ENCODE measurements at places on chromosomes 4 and X. TPM values are rescaled to one million over a fixed set of nuclear protein-coding genes. Genes with fewer than 3 reads are reported as not detected.
A peak's percentile ranks its signal among the peaks of the same experiment; 100 is the strongest.

Gene GLUD2
- total RNA-seq: 1.6 TPM

Gene ADAD1
- not detected for total RNA-seq

Gene ADH1A
- total RNA-seq: not detected

Gene CFAP47
- not detected for total RNA-seq

Gene CBR4
- total RNA-seq: 16.7 TPM

Gene TCEANC
- 1.3 TPM for total RNA-seq

Gene POU3F4
- not detected for total RNA-seq

Gene H2BW2
- not detected for total RNA-seq

Gene POLN
- 2.1 TPM for total RNA-seq

Gene GAGE2A
- not detected for total RNA-seq

Gene PDZD4
- 0.10 TPM for total RNA-seq

Gene MAGEC1
- total RNA-seq: not detected

Gene KCND1
- 0.78 TPM for total RNA-seq

Gene XAGE2
- not detected for total RNA-seq

Gene HTN3
- total RNA-seq: not detected

Gene MAB21L2
- total RNA-seq: 0.70 TPM

- no peak for DNase-seq
Observed at GRCh38 chrX:40950546-40950945, 134.7 kb upstream of the USP9X start.

- DNase-seq: no peak
Observed at GRCh38 chrX:32987142-32987541, 224.2 kb downstream of the DMD start.

- no peak for DNase-seq
Observed at GRCh38 chrX:45849261-45849862, 648.7 kb upstream of the DIPK2B start.

DNA sequence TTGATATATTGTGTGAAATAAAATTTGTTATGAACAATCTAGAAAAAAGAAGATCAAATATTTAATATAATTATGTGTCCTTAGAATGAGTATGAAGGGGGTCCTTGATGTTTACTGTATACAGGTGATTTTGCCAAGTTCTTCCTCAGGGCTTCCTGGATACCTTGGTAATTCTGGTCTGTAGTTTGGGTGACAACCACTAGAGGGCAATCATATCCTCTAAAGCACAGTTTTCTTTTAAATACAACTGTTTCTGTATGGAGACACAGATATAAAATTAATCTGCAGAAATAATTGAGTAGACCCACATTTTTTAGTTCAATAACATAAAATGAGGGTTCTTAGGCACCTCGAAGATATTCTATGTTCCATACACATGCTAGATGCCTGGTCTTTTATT is 157.7 kb downstream of the SPANXN1 start:
- DNase-seq: peak; percentile 9

DNA sequence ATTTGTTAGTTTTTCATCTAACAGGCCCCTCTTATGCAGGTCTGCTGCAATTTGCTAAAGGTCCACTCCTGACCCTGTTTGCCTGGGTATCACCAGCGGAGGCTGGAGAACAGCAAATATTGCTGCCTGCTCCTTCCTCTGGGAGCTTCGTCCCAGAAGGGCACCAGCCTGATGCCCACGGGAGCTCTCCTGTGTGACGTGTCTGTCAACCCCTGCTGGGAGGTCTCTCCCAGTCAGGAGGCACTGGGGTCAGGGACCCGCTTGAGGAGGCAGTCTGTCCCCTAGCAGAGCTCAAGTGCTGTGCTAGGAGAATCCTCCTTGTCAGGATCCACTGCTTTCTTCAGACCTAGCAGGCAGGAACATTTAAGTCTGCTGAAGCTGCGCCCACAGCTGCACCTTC is 30.5 kb downstream of the ATRX start:
- no peak for DNase-seq

GRCh38 chr4:5979981-5980380 is 38.2 kb downstream of the C4orf50 start:
- no peak for DNase-seq

GRCh38 chrX:24277405-24277804 is 36.5 kb downstream of the SUPT20HL2 start:
- DNase-seq: no peak

- no peak for DNase-seq
Observed at GRCh38 chr4:106707776-106708463, 328.2 kb downstream of the DKK2 start.

DNA sequence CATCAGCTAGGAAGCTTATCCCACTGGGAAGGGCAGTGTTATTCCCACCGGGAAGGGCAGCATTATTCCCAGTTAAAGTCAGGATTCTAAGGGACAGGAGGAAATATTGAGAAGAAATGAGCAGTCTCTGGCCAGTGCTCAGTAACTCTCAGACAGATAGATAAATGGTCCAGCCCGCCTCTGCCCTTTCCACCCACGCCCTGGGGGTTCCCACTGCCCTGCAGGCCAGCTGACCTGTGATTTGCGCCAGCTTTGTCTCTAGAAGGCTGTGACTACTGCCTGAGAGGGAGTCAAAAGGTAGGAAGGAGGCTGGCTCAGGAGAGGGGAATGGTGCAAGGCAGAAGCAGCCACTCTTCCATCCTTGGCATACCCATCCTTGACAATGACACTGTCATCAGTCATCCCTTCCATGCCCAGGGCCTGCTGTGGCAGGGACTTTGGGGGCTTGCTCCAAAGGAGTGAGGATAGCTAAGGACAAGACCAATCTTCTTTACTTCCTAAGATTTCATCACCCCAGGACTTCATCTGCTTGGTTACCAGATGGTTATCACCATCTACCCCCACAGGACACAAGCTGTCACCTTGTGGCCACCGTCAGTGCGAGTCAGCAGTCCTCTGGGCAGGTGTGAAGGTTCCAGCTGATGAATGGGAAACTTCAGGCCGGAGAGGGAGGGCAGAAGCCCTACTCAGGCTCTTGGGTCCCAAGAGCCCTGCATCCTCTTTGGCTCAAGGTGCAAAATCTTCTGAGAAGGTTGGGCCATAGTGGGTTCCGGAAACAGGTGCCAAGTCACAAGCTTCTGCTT is 49.5 kb downstream of the SEPSECS start:
- no peak for DNase-seq

GRCh38 chr4:37453999-37454800 is 209.7 kb downstream of the NWD2 start:
- DNase-seq: no peak

GRCh38 chrX:15413101-15413500 is 28.9 kb upstream of the VEGFD start:
- DNase-seq: no peak

DNA sequence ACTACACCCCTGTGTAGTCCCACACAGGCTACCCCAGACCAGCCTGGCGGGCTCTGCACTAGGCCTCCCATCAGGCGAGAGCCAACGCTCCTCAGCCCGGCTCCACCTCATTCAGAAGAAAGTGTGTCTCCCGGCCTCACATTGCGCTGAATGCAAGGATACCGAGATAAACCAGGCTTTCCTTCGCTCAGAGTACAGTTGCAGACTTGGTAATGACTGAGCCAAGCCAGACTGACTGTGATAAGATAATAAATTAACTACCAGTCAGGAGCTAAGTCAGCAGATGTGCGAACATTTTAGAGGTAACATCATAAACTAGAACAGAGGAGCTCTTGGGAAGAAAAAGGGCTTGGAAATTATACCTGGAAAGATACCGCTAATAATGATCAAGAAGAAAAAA is 397.6 kb downstream of the TRIML1 start:
- DNase-seq: no peak

- peak; percentile 36 for DNase-seq
Observed at GRCh38 chr4:20456407-20456806, 204.7 kb downstream of the SLIT2 start.

DNA sequence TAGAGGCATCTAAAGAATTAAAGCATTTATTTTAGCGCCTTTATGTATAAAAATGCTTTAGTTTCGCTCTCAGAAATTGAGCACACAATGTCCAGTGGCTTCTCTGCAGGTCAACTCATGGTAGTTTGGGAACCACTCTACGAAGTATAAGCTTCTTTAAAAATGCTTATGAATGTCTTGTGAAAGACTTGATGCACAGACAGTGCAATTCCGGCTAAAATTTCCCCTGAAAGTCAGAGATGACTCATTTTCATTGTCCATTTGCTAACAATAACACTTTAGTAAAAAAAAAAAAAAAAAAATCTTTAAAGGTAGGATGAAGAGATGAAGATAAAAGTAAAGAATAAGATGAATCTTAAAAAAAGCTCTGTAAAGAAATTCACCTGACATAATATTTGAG is 117.2 kb downstream of the PDHA2 start:
- DNase-seq: no peak

- DNase-seq: no peak
Observed at GRCh38 chr4:15811703-15812337, 33.7 kb downstream of the CD38 start.

DNA sequence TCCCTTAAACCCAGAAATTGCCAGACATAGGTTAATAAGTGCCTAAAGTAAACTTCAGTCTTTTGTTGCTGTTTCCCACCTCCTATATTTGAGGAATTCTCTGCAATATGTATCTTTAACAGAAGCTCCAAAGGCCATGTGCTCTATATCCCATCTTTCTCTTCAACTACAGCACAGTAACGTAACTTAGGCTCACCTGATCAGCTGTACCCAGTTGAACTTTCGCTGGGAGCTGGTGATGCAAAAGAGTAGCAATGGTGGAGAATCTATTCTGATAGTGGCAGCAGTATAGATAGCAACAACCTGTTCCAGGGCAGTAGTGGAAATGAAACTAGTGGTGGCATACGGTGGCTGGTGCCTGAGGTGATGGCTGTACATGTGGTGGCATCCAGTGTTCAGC is 33.2 kb upstream of the YTHDC1 start:
- DNase-seq: no peak

DNA sequence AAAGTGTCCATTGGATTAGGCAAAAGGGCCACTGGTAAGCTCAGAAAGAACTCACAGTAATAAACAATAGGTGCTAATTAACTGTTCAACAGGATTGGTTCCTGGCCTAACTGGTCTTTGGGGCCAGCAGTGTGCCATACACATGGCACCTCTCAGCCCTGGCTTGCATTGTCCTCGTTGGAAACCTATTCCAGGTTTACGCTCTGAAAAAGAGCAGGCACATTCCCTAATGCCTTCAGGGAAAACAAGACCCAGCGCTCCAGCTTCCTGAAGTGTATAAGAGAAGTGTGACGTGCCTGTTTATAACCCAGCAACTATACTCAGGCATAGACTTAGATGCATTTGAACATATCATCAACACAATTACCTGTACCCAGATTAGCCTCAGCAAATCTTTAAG is 51.9 kb upstream of the RBM47 start:
- no peak for DNase-seq

- DNase-seq: peak; percentile 60
Observed at GRCh38 chr4:82948647-82949204, 48.2 kb downstream of the THAP9 start.

GRCh38 chrX:15059474-15059873 is 186.3 kb downstream of the MOSPD2 start:
- no peak for DNase-seq

- DNase-seq: no peak
Observed at GRCh38 chrX:143058120-143058519, 32.4 kb downstream of the SPANXN4 start.

GRCh38 chr4:38759113-38759789 is 23.5 kb downstream of the TLR10 start:
- DNase-seq: peak; percentile 22

- no peak for DNase-seq
Observed at GRCh38 chr4:127936974-127937373, 28.0 kb downstream of the MFSD8 start.

GRCh38 chr4:10046471-10046870 is 25.2 kb upstream of the SLC2A9 start:
- no peak for DNase-seq

- DNase-seq: peak; percentile 47
Observed at GRCh38 chr4:10089346-10089745, 27.3 kb downstream of the WDR1 start.

GRCh38 chrX:8721536-8721935 is 10.4 kb downstream of the ANOS1 start:
- DNase-seq: no peak

- DNase-seq: no peak
Observed at GRCh38 chrX:54994668-54995351, 822 bp upstream of the PFKFB1 start.

- no peak for DNase-seq
Observed at GRCh38 chr4:37728064-37728463, 41.9 kb upstream of the RELL1 start.

GRCh38 chr4:81562093-81562492 is 90.4 kb upstream of the RASGEF1B start:
- DNase-seq: no peak

DNA sequence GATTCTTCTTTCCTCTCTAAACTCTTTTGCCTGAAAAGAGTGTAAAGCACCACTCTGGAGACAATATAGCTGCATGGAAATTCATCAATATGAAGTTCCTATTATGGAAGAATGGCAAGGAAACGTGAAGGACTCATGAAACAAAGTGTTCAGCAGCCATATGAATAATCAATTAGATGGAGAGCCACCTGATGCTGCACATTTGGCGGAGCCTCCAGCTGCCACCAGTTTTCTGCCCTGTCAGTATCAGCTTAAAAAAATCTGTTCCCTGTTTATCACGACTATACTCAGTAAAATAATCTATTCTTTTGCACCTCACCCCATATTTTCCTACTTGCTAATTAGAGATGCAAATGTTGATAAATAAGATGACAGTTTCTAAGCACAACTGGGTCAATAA is 276.0 kb downstream of the UNC5C start:
- no peak for DNase-seq

DNA sequence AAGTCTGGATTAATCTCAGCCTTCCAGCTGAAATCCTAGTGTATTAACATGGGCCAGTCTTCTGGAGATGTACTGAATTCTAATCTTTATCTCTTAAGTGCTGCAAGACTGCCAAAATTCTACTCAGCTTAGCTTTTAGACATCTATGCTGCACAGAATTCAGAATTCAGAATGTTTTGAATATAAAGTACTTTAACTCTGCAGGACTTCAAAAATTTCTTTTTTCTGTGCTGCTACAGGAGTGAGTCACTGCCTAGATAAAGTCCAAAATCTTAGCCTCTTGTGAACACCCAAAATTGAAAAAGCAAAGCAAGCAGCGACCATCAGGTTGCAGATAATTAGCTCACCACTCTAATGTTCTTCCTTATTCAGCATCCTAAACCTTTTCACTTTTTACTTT is 1092.6 kb upstream of the PCDH10 start:
- no peak for DNase-seq

GRCh38 chr4:23369331-23369730 is 520.5 kb downstream of the PPARGC1A start:
- DNase-seq: no peak

GRCh38 chr4:36115312-36115711 is 129.0 kb downstream of the ARAP2 start:
- DNase-seq: no peak

GRCh38 chr4:113760795-113761619 is 531 bp downstream of the CAMK2D start:
- DNase-seq: no peak

- no peak for DNase-seq
Observed at GRCh38 chrX:77967631-77968030, 1.8 kb downstream of the PGAM4 start.

- DNase-seq: no peak
Observed at GRCh38 chrX:132063334-132063733, 40.2 kb downstream of the STK26 start.

GRCh38 chr4:160038615-160039014 is 935.7 kb downstream of the RAPGEF2 start:
- DNase-seq: no peak
